Bone marrow (tissue), 2 donors: ENCODE measurements at places on chromosomes 11 and 22.

DNA sequence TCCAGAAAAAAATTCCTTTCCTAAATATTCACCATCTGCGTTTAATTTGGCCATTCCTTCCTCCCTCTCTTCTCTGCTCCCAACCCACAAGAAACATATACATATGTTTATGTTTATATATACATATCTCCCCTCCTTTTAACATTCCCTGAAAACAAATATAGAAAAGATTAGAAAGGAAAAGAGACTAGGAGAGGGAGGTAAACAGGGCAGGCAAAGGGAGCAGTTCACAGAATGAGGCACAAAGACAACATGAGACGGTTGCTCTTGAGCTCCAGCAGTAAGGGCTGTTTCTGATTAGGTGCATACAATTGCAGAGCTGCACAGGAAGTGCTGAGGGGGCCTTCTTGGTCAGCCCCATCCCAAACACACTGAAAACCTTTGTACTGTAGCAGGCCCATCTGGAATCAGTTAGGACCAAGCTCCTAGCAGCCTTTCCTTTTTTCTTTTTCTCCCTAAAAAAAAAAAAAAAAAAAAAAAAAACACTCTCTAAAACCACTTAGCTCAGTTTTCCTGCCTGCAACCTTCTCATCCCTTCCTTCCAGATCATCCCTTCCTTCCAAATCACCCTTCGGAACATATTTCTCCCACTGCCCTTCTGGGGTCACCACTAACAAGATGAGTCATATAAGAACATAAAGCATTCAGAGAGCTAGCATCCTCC lies 57.0 kb downstream of the RBFOX2 start:
- DNase-seq: no peak

GRCh38 chr11:120985718-120986569 lies 38.0 kb upstream of the TBCEL start:
- DNase-seq: no peak

GRCh38 chr11:88484873-88485621 lies 147.5 kb upstream of the CTSC start:
- peak; percentile 1 for DNase-seq

GRCh38 chr22:20395907-20396287 lies 1.9 kb downstream of the ZNF74 start:
- DNase-seq: no peak

GRCh38 chr11:30566482-30566881 lies 19.7 kb downstream of the MPPED2 start:
- no peak for DNase-seq

DNA sequence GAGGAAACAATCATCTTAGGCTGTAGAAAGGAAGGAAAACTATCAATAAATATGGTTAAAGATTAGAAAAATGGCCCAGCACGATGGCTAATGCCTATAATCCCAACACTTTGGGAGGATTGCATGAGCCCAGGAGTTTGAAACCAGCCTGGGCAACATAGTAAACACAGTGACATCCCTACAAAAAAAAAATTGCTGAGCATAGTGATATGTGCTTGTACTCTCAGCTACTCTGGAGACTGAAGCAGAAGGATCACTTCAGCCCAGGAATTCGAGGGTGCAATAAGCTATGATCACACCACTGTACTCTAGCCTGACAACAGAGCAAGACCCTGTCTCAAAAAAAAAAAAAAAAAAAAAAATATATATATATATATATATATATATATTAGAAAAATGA lies 54.9 kb downstream of the ARFGAP2 start:
- no peak for DNase-seq
